ENCODE measurements at places on chromosomes 3 and 15.

DNA sequence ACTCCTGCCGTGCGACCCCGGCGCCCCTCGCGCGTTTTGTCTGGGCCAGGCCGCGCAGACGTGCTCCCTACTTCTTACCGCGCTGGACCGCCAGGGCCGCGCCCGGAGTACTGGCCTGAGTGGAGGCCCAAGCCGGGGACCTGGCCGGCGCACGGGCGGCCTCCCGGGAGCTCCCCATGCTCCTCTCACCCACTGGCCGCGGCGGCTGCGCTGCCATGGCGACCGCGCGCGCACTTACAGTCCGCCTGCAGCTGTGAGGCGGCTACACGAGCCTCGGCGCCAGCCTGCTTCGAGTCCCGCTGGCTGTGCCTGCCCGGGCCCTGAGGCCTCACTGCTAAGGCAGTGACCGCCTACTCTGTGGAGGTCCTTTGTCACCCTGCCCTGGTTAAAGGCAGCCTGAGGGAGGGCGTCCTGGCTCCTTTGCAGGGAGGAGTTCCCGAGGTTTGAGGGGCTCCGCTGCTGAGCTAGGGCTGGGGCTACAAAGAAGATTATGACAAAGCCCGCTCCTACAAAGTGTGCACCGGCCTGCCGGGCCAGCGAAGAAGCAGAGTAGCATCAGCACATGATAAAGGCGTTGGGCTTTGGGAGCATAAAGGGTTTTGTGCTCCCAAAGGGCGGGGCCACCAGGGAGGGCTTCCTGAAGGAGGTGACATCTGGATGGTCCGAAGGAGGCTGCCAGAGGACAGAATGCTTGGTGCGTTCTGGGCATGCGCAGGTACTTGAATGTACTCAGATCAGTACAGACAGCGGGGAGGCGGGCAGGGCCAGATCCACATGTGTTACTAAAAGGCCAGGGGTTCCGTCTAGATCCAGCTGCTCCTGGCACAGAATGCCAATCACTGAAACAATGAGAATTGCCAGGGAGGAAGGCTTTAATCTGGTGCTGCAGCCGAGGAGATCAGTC, at the start of the genes LRRC34 and LRRIQ4:
LRRC34 (minus strand) TSS at position 573 of the 904 bp plus-strand sequence; CDS start at position 217, 356 bp downstream.
LRRIQ4 (plus strand) TSS at position 539 of the 904 bp plus-strand sequence. CDS start 9,052 bp downstream, outside the sequence.
- DNase-seq, result no peak

- DNase-seq, result no peak
Observed at GRCh38 chr3:48982016-48982415, 8.0 kb upstream of the P4HTM start.

DNA sequence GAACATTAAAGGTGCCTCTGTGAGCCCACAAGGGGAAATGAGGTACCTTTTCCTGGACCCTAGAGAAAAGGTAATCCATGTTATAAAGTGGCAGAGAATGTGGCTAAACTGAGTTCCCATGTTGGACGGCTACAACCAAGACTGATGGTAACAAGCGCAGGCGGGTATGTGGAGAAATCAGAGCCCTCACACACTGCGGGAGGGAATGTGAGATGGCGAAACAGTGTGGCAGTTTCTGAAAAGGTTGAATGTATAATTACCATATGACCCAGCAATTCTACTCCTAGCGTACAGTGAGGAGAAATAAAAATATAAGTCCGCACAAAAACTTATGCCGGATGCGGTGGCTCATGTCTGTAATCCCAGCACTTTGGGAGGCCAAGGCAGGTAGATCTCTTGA, 24.1 kb upstream of the SHISA5 start:
- no peak for DNase-seq

- DNase-seq, result no peak
Observed at GRCh38 chr15:84082739-84083138, 152.8 kb upstream of the GOLGA6L4 start.

DNA sequence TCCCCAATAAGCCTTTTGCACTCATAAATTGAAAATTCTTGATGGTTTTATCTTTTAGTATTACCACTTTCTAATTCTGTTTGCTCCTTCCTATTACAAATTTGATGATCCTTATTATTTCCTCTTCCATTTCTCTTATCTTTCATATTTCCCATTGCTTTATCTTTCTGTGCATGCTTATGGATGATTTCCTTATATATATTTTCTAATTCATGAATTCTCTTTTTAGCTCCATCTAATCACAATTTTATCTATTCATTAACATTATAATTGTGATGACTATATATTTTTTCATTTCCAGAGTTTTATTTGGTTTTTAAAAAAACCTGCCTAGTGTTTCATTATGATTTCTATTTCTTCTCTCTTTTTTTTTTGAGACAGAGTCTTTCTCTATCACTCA, 17.9 kb downstream of the FOXL2NB start:
- no peak for DNase-seq

DNA sequence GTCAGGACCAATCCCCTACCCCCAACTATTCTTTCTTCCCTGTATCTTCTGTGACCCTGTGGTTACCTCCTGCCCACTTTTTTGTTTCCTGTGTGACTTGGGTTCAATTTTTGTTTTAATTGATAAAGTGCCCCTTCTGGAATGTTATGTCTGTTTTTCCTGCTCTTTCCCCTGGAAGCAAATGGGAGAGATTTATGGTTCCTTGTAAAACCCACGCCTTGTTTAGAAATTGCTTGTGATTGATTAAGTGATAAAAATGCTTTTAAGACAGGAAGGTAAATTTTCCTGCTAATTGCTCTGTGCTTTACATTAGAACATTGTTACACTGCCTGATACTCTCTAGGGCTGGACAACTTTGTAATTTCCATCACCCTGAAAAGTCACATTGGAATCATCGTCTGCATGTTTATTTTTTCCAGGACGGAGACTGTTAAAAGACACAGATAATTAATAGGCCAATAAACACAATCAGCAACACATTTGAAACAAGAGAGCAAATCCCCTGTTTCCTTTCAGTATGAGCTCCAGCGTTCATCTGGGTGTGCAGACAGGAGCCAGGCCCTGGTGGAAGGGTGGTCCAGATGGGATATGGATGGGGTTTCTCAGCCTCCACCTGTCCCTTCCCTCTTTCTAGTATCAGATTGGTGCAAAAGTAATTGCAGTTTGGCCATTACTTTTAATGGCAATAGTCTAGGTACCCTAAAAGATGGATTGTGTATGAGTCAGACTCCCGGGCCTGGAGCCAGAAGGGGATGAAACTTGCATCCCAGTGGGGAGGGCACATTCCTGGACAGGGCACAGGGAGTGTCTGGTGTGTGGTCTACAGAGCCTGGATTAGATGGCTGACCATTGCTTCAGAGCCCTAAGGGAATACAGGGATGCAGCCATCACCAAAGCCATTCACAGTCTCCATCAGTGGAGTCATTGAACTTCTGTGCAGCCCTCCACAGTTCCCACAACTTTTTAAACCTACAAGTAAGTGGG, 58.1 kb upstream of the AGBL1 start:
- no peak for DNase-seq

- DNase-seq, result no peak
Observed at GRCh38 chr3:23938688-23939087, 6.4 kb upstream of the NR1D2 start.

DNA sequence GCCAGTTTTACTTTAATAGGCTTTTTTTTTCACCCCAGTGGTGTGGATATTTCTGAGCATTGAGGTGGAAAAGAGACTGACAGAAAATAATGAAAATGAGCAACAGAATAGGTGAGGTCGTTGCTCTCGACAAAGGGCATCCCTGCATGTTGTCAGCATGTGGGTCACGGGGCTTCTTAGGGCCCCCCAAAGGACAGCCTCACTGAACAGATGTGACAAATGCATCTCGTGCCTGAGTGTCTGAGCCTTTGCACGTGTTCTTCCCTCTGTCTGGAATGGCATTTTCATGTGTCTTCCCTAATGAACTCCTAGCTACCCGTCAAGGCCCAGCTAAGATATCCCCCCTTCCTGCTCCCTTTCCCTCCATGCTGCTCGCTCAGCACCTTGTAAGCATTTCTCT, 31.8 kb downstream of the FAH start:
- no peak for DNase-seq

DNA sequence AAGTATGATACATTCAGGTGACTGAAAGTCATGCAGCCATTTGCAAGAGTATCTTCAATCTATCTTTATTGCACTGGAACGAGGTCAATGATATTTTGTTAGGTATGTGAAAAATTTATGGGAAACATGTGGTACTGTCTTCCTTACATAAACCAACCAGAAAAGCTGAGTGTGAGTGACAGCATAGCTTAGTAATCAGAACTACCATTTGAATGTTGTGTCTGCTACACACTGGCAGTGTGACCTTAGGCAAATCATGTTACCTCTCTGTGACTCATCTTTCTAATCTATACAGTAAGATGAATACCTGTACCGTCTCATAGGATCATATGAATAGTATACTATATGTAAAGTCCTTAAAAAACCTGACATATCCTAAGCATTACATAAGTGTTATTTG, 337.9 kb upstream of the IL12A start:
- no peak for DNase-seq

GRCh38 chr15:60511351-60512031, 32.5 kb upstream of the ICE2 start:
- DNase-seq, result no peak

DNA sequence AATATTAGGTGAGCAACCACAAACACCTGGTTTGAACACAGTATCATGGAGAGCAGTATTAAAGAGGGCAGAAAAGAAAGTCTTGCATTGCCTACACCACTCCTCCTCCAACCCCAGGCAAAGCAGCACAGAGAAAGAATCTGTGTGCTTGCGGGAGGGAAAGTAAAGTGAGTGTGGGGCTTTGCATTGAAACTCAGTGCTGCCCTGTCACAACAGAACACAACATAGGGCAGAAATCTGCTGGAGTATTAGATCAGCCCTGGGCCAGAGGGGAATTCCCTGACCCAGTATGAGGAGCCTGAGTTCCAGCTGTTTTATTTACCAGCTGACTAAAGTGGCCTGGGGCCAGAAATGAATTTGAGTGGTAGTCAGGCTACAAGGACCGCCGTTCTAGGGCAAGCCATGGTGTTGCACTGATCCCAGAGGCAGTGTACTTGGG, 75.5 kb downstream of the SPATA16 start:
- no peak for DNase-seq

- no peak for DNase-seq
Observed at GRCh38 chr3:52233968-52234367, 5.0 kb downstream of the TWF2 start.

- peak; percentile 26 for DNase-seq
Observed at GRCh38 chr3:154304116-154304786, 20.0 kb downstream of the DHX36 start.

DNA sequence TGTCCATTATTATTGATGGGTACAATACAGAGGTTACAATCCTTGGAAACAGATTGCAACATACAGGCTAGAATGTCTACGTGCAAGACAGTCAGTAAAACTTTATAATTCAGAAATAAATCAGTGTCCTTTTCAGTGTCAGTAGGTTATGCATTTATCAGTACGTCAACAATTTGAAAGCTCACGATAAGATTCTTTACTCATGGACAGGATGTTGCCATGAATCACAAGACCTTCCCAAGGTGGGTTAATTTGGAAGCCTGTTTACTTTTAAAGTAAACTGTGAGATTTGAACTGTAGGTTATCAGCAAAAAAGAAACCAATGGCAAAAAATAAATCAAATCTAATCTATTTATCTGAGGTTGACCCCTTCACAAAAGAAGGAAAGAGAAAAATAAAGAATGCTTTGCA, 243.9 kb upstream of the AGTR1 start:
- DNase-seq, result no peak

- DNase-seq, result no peak
Observed at GRCh38 chr15:77224352-77224751, 153.4 kb upstream of the TSPAN3 start.

DNA sequence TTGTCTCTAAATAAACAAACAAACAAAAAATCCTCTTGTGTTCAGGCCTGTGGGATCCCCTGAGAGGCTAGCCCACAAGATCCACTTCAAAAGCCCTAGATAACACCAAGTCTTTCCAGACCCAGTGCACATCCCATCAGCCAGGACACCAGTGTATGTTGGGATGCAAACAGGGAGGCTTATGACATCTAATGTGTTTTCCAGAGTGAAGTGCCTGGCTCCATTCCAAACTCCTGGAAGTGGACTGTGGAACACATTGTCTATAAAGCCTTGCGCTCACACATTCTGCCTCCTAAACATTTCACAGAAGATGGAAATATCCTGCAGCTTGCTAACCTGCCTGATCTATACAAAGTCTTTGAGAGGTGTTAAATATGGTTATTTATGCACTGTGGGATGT, 57.0 kb downstream of the MLH1 start:
- no peak for DNase-seq

DNA sequence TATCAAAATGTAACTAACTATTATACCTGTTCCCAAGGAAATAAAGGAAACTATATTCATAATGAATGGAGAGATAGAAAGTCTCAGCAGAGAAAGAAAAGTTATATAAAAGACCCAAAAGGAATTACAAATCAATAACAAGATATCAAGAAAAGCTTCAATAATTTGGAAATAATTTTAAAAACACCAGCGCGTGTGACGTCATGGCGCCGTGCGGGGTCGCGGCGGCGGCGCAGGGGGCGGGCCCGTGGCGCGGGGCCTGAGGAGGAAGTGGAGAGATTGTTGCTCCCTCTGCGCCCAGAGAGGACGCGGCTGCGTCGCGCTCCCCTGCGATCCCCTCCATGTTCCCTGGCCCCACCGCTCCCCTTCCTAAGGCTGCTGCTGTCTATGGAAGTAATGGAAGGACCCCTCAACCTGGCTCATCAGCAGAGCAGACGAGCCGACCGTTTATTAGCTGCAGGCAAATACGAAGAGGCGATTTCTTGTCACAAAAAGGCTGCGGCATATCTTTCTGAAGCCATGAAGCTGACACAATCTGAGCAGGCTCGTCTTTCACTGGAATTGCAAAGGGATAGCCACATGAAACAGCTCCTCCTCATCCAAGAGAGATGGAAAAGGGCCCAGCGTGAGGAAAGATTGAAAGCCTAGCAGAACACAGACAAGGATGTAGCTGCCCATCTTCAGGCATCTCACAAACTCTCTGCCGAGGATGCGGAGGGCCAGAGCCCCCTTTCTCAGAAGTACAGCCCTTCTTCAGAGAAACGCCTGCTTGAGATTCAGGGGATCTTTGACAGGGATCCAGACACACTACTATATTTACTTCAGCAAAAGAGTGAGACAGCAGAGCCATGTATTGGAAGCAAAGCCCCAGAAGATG, 4.1 kb downstream of the XCR1 start:
- DNase-seq, result no peak

DNA sequence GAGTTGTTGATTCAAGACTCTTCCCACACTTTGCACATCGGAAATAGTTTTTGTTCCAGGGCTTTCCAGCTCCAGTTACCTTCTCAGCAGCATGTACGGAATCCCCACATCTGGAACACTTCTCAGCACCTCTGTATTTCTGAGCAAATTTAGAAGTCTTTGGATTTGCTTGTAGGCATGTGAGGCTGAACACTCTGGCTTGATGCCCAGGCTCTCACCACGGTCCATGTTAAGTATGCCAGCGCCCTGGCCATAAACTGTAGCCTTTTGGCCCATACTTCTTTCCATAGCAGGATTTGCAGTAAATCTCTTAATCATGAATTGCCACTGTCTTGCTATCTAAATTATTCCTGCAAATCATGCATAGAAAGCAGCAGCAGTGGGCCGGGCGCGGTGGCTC, 24.4 kb downstream of the ATP2C1 start:
- no peak for DNase-seq
